ENCODE measurements at places on chromosomes 5 and 9.

DNA sequence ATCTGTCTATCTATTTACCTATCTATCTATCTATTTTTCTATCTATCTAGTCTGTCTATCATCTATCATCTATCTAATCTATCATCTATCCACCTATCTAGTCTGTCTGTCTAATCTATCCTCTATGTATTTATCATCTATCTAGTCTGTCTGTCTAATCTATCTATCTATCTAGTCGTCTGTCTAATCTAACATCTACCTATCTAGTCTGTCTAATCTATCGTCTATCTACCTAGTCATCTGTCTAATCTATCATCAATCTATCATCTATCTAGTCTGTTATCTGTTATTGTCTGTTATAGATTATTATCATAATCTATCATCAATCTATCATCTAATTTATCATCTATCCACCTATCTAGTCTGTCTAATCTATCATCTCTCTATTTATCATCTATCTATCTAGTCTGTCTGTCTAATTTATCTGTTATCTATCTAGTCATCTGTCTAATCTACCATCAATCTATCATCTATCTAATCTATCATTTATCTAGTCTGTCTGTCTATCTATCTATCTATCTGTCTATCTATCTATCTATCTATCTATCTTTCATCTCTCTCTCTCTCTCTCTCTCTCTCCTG is 80.2 kb upstream of the ZNF618 start:
- DNase-seq, result no peak

GRCh38 chr5:66565878-66566277 is 30.3 kb upstream of the MAST4 start:
- no peak for DNase-seq

DNA sequence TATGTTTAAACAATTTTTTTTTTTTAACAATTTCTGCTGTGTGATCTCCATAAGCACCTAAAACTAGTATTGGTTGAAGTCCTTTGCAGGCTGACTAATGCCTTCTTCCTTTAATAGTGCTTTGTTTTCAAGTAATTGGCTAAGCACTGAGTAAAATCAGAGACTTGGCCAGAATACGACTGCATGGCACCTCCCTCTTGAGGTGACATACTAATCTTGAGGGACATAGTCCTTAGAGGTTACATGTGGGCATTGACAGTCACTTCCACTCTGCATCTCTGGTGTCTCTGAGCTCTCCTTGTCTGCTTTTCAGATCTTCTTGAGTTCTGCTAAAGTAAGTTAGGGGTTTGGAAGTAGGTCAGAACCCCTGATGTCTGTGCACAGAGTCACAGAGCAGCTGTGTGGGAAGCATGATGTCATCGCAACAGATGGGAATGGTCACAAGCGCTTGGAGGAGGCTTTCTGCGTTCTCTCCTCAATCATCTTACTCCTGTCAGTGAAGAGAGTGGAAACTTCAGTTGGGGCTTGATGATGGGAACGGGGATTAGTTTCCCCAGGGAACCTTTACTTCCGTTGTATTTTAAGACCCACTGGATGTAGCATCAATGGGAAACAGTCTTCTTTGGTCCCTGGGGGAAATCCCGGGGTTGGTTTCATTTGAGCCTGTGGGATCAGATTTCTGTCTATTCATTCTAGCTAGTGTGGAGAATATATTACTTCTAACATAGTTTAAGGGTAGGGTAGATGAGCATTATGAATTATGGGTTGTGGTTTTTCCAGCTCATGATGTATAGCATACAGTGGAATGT is 136.9 kb downstream of the ARHGAP26 start:
- DNase-seq, result no peak

DNA sequence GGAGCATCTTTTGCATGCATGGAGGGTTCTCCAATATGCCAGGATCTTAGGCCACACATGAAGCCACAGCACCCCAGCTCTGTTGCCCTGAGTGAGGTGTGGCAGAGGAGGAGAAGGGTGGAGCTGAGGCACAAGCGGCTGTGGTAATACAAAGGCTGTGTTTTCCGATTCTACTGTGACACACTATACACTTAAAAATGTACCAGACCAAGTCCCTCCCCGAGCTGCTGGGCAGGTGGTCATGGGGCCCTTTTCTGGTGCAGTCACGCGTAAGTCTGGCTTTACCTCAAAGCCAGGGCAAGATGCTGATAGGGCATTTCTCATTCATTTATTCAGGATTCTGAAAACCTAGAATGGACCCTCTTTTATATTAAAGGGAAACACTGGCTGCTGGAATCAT is 3.7 kb downstream of the ADGRV1 start:
- no peak for DNase-seq

DNA sequence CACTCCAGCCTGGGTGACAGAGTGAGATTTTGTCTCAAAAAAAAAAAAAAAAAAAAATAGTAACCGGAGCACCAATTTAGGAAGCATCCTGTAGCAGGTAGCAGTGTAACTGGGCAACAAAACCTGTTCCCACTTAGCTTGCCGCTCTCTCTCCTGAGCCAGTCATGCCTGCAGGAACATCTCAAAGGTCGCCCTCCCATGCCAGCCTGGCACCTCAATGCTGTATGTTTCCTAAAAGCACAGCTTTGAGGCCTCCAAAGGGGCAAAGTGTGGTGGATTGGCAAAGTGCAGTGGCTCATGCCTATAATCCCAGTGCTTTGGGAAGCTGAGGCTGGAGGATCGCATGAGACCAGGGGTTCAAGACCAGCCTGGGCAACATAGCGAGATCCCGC is 22.3 kb upstream of the FUBP3 start:
- DNase-seq, result no peak

DNA sequence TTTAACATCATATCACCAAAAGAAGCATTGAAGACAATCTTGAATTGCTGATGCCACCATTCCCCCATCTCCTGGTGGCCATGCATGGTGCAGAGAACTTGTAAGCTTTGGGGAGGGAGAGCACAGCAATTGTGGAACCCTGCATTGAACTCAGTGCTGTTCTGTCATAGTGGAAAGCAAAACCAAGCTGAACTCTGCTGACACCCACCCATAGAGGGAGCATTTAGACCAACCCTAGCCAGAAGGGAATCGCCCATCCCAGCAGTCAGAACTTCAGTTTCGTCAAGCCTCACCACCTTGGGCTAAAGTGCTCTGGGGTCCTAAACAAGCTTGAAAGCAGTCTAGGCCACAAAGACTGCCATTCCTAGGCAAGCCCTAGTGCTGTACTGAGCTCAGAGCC is 37.4 kb upstream of the RUSC2 start:
- peak; percentile 10 for DNase-seq

GRCh38 chr9:14563902-14564624 is 129.2 kb downstream of the ZDHHC21 start:
- DNase-seq, result no peak

- DNase-seq, result no peak
These were observed 3.2 kb upstream of the HSD17B3 start for GRCh38 chr9:96305171-96305570.

DNA sequence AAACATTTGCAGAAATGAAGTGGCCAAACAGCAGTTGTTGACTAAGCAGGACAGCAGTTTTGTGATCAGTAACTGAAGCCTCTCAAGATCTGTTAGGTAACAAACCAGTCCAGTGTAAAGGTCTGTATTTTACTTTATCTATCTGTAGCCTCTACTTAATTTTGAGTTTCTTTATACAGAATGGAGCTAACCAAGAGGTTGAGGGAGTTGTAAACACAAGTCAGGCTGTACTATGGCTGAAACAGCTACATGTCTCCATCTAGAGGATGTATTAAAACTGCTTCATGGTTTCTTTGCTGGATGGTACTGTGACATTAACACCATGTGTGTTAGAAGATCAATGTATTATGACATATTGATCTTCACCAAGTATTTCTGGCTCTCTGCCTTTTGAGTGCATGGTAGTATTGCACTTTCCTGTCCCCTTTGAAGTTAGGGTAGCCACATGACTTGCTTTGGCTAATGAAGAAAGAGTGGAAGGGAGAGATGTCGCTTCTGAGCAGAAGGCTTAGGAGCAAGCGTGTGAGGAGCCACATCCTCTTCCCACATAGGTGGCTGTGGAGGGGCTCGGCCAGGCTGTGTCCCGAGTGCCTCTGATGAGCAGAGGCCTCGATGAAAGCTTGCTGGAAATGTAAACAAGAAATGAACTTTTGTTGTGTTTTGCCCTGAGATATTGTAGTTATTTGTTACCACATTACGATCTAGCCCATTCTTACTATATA is 105.6 kb upstream of the PCA3 start:
- DNase-seq, result peak; percentile 87

- no peak for DNase-seq
These were observed 32.3 kb upstream of the EQTN start for GRCh38 chr9:27329291-27329690.

GRCh38 chr5:75202935-75203334 is 33.7 kb downstream of the ANKRD31 start:
- no peak for DNase-seq

- no peak for DNase-seq
These were observed 14.4 kb downstream of the NACC2 start for GRCh38 chr9:136080716-136081112.

DNA sequence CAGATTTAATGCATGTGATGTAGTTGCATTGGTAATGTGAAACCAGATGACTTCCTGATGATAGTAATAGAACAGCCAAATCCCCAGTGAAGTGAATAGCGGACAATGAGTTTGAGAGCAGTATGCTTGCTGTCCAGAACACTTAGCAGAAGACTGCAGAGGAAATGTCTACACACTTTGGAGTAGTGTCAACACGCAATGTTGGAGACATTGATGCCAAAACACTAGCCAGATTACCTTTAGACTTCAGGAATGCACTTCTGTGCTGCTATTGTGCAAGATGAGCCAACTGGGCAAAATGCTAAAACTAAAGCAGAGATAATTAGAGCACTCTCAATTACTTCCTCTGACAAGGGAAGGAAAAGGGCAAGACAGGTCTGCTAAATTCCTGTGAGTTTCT is 176.7 kb downstream of the PRDM9 start:
- DNase-seq, result no peak

DNA sequence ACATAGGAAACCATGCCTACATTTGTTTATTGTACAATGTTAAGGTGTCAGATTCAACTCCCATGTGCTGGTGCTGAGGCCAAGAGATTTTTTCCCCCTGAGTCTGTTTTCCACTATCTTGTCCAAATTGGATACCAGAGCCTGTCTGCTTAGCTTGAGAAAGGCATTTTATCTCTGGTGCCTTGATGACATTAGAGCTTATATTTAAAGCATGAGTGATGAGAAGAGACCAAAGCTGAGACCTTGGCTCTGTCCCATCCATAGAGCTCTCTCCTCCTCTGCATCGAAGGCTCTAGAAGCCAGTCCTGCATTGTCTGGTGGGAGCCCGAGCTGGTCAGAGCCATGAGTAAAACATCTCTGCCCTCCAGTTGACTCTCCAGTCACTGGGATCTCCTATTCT is 10.4 kb upstream of the PPP2CA start:
- DNase-seq, result peak; percentile 38

DNA sequence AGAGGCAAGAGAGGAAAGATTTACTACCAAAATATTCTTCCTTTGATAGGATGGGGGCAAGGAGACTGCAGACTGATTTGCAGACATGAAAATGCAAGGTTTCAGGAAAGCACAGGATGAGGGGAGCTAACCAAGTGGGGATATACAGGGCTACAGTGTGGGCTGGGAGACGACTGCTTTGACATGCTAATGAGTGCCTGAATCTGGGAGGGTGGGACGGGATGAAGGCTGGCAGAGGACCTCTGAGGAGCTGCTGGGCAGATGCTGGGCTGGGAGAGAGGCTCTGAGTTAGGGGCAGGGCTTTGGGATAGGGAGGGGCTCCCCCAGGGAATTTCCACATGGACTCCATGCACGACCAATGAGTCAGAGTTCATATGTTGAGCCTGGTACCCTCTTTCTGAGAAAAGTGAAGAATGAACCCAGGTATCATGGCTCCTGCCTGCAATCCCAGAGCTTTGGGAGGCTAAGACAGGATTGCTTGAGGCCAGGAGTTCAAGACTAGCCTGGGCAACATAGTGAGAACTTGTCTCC is 4.9 kb upstream of the CPLX2 start:
- DNase-seq, result no peak
